Umbilical cord (tissue), 2 donors: ENCODE measurements at places on chromosomes 7 and 10.

DNA sequence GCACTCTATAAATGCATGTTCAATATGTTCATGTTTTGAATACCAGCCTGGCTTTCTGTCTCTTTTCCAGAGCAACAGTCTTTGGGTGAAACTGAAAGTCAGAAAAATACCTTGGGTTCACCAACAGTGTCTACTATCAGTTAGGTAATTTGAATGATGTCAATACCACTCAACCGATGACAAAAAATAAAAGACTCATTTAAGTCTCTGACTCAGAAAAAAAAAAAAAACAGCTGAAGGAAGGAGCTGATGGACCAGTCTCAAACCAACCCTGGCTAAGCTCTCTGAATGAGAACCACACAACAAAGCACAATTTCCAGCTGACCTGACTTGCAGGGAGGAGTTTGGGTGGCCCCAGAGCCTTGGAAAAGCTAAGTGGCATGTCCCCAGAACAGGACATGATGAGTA, 42.5 kb downstream of the ABLIM1 start:
- DNase-seq = no peak

DNA sequence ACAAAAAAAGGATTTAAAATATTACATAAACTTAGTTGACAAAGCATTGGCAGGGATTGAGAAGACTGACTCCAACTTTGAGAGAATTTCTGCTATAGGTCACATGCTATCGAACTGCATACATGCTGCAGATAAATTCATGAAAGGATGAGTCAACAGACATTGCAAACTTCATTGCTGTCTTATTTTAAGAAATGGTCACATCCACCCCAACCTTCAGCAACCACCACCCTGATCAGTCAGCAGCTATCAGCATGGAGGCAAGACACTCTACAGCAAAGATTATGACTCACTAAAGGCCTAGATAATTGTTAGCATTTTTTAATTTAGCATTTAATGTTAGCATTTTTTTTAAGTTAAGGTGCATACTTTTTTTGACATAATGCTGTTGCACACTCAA, 73.6 kb downstream of the AGK start:
- DNase-seq = no peak

- no peak for DNase-seq
These were observed 105.1 kb downstream of the GRB10 start for GRCh38 chr7:50677638-50677996.

DNA sequence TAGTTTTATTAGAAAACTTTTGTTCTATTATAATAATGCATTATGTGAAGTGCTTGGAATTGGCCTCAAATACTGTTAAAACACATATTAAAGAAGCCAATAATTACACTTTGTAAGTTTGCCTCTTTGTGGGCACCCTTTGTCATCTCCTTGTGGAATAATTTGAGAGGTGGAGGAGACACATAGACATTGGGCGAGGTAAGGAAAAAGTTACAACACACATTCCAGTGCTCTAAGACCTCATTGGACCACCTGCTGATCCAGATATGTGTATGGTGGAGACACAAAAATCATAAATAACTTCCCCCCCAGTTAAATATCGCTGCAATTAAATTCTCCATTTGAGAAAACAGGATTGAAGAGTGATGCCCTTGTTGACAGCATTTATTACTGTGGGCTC, 511.8 kb downstream of the GFRA1 start:
- DNase-seq = no peak
